Stimulated activated CD4-positive, alpha-beta T cell treated with anti-CD3 and anti-CD28 coated beads, Interleukin-4, amount 100 ng/mL, for 1 hour (primary cell): ENCODE measurements at places on chromosomes 4 and X.

- no peak for DNase-seq
These were observed 257.6 kb upstream of the CXXC4 start for GRCh38 chr4:104752337-104752736.

DNA sequence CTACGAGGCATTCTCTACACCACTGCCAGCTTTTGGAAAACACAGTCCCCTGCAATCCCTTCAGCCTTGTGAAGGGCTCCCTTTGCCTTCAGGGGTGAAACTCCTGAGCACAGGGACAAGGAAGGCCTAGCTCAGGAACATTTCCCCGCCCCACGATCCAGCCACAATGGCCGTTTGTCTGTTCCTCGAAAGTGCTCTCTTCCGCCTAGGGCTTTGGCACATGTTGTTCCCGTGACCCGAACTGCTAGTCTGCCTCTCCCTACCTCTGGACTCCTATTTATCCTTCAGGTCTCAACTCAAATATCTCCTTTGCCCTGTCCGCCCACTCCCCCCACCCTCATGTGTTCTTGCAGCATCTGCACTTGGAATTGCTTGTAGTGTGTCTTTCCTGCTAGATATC lies 12.1 kb downstream of the FGD1 start:
- DNase-seq = no peak

DNA sequence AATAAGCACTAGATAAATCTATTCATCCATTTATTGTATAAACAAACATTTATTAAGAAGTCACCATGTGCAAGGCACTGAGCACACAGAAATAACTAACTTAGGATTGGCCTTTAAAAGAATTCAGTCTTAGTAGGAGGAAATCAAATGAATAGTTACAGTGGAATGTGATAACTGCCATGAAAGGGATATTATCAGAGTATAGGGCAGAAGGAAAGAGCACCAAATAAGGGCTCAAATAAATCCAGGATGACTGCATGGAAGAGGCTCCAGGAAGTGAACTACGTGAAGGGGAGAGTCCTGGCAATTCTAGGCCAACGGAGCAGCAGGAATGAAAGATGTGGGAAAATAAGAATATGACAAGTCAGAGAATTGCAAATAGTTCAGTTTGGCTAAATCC lies 406.0 kb downstream of the INPP4B start:
- no peak for DNase-seq

DNA sequence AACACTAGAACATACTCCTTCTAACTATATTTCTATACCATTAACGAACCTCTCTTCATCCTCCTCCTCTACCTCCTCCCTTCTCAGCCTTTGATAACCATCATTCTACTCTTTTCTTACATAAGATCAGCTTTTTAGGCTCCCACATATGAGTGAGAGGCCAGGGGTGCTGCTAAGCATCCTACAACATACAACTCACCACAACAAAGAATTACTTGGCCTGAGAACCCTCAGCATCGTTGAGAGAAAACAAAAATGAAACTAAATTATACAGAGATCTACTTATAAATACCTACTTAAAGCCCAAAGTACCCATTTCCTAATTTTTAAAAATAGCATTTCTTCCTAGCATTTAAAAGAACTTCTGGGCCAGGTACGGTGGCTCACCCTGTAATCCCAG lies 77.7 kb downstream of the CC2D2A start:
- no peak for DNase-seq

DNA sequence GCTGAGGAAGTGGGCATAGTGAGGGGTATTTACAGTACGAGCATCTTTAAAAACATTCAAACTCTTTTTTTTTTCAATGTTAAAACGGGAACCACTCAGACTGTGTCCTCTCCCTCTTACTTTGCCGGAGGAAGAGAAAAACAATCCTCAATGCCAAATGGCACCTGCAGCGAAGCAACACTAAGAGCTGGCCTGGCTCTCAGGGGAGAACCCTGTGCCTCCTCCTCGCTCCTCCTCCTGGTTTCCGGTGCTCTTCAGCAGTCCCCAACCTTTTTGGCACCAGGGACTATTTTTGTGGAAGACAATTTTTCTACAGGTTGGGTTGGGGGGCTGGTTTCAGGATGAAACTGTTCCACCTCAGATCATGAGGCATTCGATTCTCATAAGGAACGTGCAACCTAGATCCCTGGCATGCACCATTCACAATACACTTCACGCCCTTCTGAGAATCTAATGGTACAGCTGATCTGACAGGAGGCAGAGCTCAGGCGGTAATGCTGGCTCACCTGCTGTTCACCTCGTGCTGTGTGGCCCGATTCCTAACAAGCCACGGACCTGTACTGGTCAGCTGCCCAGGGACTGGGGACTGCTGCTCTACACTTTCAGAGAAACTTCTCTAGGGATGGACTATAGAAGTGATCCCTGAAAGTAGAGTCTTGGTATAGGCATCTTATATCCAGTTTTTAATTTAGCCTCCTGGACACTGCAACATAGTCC lies 404.1 kb downstream of the RAPGEF2 start:
- no peak for DNase-seq

DNA sequence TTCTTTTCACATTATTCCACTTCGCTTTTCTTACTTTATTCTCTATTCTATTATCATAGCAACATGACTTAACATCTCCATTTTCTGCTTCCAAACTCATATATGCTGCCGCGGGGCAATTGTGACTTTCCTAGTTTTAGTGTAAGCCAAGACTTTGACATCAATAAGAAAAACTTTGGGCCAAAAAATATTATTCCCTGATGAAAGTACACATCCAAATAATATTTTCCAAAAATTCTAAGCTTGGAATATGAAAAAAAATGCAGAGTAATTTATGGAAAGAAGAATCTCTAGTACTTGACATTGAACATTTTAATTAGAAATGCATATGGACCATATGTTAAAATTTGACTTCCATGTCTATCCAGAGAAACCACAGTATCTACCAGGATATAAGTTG lies 995.1 kb upstream of the INTU start:
- DNase-seq = no peak

DNA sequence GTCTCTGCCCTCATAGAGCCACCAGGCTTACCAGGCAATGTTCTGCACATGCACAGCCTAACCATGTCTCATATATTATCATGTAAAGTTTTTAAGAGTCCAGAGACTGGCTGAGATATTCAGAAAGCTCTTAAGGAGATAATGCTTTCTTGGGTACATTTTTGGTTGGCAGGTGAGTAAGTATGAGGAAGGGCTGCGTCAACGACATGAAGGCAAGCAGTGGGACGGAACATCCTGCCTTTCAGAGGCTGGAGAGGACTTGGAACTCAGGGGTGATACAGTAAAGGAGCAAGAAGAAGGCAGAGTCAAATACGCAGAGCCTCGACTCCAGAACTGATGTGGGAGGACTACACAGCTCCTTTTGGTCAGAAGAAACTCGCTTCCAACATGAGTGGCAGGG lies 74.8 kb upstream of the MTNR1A start:
- no peak for DNase-seq

GRCh38 chr4:104263100-104263499 lies 231.6 kb downstream of the CXXC4 start:
- no peak for DNase-seq

GRCh38 chrX:30702736-30703135 lies 49.5 kb downstream of the GK start:
- no peak for DNase-seq

DNA sequence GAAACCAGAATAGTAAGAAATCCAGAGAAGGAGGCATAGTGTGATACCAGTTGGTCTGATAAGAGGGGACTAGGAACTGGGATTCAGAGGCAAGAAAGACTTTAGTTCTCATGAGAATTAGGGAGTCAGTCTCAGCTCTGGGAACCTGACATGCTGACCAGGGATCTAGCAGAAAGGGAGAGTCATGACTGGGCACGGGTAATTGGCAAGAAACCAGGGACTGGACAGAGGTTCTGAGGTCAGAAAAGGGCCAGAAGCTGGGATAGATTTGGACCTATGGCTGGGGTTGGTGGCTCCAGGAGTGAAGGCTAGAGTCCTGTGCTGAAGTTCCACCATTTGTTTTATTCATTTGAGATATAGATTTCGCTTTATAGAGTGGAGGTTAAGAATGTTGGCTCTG lies 110.2 kb upstream of the C1GALT1C1 start:
- DNase-seq = no peak

DNA sequence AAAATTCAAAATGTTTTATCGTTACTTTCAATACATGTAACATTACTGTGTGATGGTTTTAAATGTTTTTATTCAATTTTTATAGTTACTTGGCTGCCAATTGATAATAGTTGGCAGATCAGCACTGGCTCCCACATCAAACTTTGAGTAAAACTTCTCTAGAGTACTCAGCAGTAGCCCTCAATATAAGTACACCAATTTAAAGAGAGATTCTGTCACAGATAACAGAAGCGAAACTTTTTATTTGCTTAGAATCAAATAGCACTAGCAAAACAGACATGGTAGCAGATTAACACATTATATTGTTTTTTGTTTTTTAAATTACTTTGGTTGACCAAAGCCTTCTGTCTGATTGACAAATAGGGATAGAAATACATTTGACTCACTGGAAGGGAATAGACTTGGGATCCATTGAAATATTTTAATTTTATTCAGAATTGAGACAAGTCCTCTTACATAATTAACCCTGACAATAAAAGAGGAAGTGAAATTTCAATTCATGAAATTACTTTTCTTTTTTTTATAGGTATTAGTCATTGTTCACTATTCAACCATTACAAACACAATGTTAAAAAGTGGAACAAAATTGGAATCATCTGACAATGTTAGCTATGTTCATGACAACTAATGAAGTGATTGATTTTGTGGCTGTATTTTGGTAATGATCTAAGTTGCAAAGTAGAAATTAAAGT lies 554.9 kb downstream of the KLHL4 start:
- DNase-seq = no peak
